Suprapubic skin (tissue), 4 donors: ENCODE measurements at places on chromosomes 7 and 10. TPM values are rescaled to one million over a fixed set of nuclear protein-coding genes. Genes with fewer than 3 reads are reported as not detected.

The AZGP1 gene
- 590 TPM for total RNA-seq

The STEAP1 gene
- 1.5 TPM for total RNA-seq

The ELOVL3 gene
- 84.1 TPM for total RNA-seq

The PVRIG gene
- not detected for total RNA-seq

The NXPH1 gene
- not detected for total RNA-seq
